ENCODE measurements at places on chromosomes 7 and 10. TPM values are rescaled to one million over a fixed set of nuclear protein-coding genes. Genes with fewer than 3 reads are reported as not detected.

- DNase-seq, result no peak
Measured at GRCh38 chr7:132866551-132866950, 215.3 kb downstream of the CHCHD3 start.

GRCh38 chr7:132770055-132770454, 193.8 kb upstream of the PLXNA4 start:
- DNase-seq, result no peak

DNA sequence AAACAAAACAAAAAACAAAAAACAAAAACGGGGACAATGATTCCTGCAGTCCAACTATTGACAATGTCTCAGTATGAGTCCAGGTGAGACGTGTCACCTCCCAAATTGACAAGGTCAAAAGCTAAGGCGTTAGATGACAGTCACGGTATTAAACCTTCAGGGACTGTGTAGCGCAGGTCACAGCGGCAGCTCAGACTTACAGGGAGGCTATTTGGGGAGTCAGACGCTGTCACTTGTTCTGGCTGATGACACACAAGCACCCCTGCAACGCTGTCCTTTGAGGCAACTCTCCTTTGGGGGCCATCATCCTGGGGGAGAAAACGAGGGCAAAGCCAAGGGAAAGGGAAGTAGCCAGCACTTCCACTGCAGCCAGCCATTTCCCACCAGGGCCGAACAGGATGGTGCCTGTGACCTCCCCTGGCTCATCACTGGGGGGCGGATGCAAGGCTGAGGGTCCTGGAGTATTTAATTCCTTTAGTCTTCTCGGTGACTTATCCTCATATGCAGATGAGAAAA, 55.3 kb downstream of the SVIL start:
- DNase-seq, result no peak

DNA sequence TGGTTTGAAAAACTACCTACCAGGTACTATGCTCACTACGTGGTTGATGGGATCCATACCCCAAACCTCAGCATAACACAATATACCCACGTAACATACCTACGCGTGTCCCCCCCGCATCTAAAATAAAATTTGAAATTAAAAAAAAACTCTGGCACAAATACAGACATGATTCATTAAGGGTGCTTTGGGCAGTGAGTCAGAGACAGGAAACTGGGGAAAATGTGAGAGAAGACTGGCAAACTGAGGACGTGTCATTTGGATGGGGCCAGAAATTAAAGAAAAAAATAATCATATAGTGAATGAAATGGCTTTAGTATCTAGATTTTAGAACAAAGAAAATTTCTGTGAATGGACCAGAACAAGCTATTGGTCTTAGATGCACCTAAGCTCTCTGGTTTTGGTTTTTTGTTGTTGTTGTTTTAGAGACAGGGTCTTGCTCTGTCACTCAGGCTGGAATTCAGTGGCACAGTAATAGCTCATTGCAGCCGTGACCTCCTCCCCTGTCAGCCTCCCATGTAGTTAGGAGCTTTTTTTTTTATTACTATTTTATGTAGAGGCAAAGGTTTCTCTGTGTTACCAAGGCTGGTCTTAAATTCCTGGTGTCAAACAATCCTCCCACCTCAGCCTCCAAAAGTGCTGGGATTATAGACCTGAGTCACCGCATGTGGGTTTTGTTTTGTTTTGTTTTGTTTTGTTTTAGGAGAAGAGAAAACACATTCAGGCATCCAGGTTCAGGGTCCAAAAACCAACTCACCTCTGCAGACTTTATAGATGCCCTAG, 5.9 kb upstream of the PRSS58 start:
- DNase-seq, result no peak

- no peak for DNase-seq
Measured at GRCh38 chr7:151322906-151323305, 18.7 kb upstream of the NUB1 start.

- DNase-seq, result no peak
Measured at GRCh38 chr7:27999829-28000228, 180.8 kb downstream of the JAZF1 start.

GRCh38 chr10:59376846-59377245, 14.5 kb upstream of the FAM13C start:
- DNase-seq, result no peak

CALY gene
- not detected for total RNA-seq

SSMEM1 gene
- not detected for total RNA-seq

FFAR4 gene
- 4.7 TPM for total RNA-seq

TCERG1L gene
- total RNA-seq, result not detected

CHRM2 gene
- total RNA-seq, result 0.61 TPM

METTL27 gene
- total RNA-seq, result 6.3 TPM
